ENCODE measurements at places on chromosomes 12 and 14.
A peak's percentile ranks its signal among the peaks of the same experiment; 100 is the strongest.

DNA sequence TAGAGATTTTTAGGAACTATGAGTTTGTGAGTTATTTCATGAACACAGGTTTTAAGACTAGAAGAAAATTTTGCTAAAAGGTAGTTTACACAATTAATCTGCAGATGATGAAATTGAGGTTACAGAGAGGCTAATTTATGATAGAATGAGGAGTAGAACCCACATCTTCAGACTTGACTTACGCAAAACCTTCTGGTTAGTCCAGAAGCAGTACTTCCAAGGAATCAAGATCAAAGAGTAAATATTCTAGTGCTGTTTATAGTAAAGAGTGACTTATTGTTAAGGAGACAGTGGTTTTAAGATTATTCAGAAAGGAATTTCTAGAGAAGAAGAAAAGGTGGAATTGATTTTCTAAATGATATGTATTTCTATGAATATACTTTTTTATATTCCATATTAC is 10.6 kb upstream of the KITLG start:
- no peak for DNase-seq

GRCh38 chr12:107093417-107094182 is at the start of gene CRY1:
Gene CRY1 (minus strand): TSS chr12:107093549. CDS start chr12:107092961, 588 bp downstream.
- DNase-seq = peak; percentile 97

DNA sequence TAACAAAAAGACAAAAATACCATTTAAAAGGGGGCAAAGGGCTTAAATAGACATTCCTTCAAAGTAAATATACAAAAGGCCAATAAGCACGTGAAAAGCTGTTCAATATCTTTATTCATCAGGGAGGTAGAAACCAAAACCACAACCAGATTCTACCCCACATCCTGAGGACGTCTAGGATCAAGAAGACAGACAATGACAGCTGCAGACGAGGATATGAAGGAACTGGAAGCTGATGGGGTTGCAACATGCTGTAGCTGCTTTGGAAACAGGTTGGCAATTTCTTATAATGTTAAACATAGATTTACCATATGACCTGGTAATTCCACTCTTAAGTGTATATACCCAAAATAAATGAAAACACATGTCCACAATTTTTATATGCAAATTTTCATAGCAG is 85.1 kb upstream of the C14orf180 start:
- no peak for DNase-seq

- DNase-seq = no peak
These were observed 169.1 kb upstream of the RMST start for GRCh38 chr12:97293541-97293940.

- DNase-seq = no peak
These were observed 33.0 kb downstream of the E2F7 start for GRCh38 chr12:77032406-77032805.

DNA sequence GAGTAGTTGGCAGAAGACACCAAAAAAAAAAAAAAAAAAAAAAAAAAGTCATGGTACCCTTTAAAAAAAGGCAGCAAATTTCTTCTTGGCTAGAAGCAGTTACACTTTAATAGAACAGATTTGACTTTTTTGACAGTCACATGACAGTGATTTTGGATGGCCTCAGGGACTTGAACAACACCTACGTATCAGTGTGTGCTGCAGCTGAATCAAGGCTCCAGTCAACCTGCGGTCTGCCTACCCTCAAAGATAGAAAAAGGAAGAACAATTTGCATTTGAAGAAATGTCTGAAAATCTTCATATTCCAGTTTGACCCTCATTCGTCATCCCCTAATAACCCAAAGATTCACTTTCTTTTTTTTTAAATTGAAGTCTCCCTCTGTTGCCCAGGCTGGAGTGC is 53.9 kb downstream of the MDM2 start:
- no peak for DNase-seq

GRCh38 chr14:51726166-51726899 is 74.6 kb downstream of the FRMD6 start:
- DNase-seq = no peak

GRCh38 chr12:67750513-67751183 is 102.1 kb downstream of the DYRK2 start:
- no peak for DNase-seq

GRCh38 chr14:100100032-100100703 is 34.9 kb downstream of the EVL start:
- DNase-seq = no peak

DNA sequence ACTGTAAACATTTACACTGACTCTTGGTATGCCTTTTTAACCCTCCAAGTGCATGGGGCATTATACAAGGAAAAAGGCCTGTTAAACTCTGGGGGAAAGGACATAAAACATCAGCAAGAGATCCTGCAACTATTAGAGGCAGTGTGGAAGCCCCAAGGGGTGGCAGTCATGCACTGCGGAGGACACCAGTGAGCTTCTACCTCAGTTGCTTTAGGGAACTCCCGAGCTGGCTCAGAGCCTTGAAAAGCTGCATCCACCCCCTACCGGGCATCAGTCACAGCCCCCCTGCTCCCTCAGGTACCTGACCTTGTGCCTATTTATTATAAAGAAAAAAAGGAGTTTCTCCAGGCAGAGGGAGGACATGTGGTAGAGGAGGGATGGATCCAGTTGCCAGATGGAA is 695.6 kb upstream of the LMO3 start:
- DNase-seq = no peak

DNA sequence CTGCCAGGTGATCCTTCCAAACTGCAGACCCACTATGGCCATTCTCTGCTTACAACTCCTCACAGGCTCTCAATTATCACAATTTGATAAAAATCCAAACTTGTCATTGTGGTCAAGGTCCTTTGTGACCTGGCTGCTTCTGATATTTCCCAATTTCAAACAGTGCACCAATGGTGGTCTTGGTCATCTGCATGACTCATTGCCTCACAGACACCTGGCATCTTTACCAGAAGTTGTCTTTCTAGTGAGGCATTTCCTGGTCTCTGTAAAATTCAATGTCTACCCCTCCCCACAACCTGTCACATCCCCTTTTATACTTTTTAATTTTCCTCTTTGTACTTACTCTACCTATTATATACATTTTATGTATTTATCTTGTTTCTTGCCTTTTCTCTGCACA is 17.8 kb upstream of the PAPOLA start:
- no peak for DNase-seq

DNA sequence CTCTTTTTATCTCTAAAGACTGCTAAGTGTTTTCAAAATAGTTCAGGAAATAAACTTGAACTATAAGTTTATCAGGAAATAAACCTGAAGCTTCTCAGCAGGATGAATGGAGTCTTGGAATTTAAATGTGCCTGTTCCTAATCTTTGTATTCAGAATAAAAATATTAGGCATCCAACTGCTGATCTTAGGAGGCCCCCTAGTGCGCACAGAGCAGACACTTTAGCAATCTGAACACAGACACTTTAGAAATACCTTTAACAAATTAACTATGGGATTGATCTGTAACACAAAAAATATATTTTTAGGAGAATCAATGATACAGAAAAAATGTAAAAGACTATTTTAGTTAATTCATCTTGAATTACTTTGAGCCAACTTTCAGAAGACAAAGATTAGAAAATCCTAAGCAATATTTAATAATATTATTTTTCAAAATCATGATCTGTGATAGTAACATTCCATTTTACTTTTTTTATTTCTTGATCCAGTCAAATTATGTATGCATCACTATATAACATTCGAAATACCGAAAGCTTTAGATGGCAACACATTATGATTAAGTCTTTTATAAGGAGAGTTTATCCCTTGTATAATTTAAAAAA is 80.9 kb downstream of the SLC41A2 start:
- DNase-seq = no peak

DNA sequence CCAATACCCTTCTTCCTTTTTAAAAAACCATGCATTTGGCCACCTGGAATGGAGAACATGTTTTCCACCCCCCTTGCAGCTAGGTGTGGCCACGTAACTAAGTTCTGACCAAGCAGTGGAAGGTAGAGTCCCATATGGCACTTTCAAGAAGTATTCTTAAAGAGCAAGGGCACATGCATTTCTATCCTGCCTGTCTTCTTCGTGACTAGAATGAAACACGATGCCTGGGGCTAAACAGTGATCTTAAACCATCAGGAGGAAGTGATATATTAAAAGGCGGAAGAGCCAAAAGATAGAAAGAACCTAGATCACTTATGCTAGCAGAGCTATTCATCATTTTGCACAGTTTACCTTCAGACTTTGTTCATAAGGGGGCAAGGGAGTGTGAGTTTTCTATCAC is 16.0 kb upstream of the DDX11 start:
- no peak for DNase-seq

- no peak for DNase-seq
These were observed 293.9 kb downstream of the RAD51B start for GRCh38 chr14:68113343-68113930.
